Stimulated activated CD8-positive, alpha-beta memory T cell treated with anti-CD3 and anti-CD28 coated beads, Interleukin-4, amount 100 ng/mL, for 1 hour (primary cell): ENCODE measurements at places on chromosomes 4 and X.

DNA sequence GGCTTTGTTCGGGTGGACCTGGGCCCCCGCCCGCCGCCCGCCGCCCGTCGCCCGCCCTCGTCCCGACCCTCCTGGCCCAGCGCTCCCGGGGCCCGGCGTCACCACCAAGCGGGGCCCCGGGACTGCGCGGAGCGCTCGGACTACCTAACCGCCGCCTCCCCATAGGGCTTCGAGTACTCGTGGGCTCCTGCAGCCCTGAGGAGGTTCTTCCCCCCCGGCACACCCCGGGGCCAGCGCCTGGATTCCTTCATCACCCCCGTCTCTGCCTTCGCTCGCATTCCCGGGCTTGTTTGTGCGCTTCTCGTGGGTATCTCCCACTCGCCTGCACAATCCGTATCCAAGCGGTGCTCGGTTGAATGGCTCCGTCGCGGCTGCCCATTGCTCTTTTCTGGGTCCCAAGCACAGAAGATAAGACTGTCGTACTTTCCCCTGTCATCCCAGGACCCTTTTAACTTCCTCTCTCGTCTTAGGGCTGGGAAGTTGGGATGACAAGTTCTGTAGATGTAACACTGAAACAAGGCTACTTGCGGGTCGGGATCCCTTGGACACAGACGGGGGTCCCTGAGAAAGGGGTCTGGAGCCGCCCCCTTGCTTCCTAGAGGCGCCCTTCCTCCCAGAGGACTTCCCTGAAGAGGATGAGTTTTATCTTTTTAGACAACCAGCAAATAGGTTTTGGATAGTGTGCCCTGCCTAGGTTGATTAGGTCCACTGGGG, 565 bp downstream of the MOB1B start:
- no peak for DNase-seq

DNA sequence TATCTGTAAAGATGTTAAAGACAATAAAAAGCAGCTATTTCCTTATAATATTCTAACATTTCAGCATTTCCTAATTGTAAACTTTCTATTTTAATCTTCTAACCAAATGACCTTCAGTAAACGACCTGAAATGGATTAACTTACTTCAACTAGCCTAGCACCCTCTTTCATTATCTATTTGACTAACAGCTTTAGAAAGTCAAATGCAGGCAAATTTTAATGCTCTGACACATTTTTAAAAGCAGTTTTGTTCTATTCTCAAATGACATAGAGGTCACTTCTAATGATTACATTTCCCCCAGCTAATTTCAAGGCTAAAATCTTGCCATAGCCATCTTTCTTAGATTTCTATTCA, 41.9 kb downstream of the SLC7A11 start:
- DNase-seq = no peak

DNA sequence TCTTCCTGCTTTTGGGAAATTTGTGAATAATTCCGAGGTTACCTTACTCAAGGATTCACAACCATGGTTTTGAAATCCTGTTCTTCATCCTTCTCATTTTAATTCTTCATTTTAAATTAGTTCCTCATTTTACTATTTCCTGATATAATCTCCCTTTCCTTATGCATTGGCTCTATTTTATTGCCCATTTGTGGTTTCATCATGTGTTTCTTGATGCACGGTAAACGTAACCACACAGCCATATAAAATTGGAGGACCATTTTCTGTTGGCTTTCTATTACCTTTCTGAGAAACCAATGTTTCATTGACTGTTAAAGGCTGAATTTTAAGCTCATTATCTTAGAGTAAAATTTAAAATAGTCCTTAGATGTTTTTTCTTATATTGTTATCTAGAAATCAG, 100.3 kb upstream of the NDST4 start:
- DNase-seq = no peak

DNA sequence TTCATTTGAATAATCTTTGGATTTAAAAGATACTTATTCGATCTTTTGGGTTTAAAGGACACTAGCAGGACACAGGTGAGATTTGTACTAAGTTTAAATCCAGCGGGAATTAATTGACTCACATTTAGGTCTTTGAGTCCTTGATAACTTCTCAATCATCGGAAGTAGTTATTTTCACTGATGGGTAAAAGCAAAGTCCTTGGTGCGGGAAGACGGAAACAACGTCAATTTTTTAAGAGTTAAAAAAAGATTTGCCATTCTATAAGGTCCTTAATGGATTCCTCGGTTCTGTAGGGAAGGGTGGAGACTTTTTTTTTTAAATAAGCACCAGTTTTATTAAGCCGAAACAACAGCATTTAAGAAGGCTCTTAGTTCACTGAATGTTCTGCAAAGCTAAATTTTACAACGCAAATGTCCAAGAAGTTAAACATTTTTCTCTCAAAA, 2.9 kb downstream of the TMSB4X start:
- DNase-seq = no peak

- no peak for DNase-seq
Measured at GRCh38 chrX:40863671-40864070, 128.3 kb upstream of the MED14 start.
